Left renal cortex interstitium (tissue), 4 donors: ENCODE measurements at places on chromosomes 12 and 14.

- DNase-seq: no peak
Measured at GRCh38 chr12:4133029-4133428, 140.5 kb upstream of the CCND2 start.

- no peak for DNase-seq
Measured at GRCh38 chr12:95225645-95226212, 8.1 kb downstream of the VEZT start.

DNA sequence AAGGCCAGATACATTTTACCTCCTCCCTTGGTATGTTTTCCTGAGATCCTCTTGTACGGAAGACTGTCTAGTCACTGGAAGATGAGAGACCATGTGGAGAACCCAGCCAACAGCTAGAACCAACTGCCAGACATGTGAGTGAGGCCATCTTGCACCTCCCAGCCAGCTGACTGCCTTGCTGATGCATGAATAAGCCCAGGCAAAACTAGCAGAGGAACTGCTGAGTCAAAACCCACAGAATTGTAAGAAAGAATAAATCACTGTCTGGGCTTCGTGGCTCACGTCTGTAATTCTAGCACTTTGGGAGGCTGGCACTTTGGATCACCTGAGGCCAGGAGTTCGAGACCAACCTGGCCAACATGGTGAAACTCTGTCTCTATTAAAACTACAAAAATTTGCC lies 160.0 kb downstream of the TPH2 start:
- no peak for DNase-seq

DNA sequence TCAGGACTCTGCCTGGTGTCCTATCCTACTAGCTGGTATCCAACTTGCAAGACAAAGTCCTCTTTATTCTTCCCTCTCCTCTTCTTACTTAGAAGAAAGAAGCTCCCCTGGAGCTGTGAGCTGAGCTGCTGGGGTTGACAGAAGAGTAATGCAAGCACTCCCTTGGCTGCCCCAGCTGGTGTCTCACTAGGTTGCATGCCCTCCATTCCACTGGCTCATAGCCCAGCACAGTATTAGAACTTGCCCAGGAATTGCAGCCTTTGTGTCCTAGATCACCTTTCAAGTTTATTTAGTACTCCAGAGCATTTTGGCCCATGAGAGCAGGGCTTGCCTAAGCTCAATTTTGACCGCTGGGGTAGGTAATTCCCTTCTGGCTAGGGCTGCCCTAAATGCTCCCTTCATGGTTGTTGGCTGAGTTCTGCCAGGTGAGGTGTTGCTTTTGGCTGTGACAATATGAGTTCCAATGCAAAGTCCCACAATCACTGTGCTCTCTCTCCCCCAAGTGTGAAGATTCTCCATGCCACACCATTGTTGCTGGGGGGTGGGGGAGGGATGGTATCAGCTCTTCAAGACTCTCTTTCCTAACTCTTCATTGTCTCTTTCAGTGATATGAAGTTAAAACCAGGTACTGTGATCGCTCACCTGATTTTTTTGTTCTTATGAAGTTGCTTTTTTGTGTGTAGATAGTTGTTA lies 317.4 kb upstream of the DDHD1 start:
- DNase-seq: no peak

DNA sequence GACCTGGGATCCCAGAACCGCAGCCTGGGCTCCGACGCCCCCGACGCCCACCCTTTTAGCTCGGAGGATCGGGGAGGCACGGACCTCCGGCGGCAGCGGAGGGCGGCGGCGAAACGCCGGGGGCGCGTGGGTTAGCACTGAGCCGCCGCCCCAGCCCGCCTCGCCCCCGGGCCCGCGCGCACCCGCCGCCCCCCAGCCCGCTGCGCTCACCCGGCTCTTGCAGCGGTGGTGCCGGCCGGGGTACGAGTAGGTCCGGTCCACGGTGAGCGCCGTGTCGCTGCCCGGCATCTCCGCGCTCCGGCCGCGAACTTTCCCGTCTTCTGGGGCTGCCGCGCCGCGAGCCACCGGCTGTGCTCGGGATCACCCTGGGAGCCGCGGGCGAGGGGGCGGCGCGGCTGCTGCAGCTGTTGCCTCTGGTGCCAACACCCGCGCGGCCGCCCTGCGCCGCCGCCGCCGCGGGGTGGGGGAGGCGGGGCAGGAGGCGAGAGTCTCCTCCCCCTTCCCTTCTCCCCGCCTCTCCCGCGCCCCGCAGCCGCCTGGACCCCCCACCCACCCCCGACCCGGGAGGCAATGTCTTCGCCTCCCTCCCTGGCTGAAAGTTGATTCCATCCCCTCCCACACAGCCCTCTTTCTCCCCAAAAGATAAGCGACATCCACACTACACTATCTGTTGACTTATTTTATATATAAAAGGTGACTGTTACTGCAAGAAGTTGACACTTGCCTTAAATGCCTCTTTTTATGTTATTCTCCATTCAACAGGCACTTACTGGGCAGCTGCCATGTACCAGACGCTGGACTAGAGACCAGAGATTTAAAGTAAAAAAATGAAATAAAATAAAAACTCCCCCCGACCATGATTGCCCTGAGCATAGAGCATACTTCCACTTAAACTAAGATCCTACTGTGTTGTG lies at the start of gene TMCC3:
Gene TMCC3 (minus strand): TSS at position 415 of the 914 bp plus-strand sequence. CDS start 127 bp downstream, at position 288.
- DNase-seq: no peak

DNA sequence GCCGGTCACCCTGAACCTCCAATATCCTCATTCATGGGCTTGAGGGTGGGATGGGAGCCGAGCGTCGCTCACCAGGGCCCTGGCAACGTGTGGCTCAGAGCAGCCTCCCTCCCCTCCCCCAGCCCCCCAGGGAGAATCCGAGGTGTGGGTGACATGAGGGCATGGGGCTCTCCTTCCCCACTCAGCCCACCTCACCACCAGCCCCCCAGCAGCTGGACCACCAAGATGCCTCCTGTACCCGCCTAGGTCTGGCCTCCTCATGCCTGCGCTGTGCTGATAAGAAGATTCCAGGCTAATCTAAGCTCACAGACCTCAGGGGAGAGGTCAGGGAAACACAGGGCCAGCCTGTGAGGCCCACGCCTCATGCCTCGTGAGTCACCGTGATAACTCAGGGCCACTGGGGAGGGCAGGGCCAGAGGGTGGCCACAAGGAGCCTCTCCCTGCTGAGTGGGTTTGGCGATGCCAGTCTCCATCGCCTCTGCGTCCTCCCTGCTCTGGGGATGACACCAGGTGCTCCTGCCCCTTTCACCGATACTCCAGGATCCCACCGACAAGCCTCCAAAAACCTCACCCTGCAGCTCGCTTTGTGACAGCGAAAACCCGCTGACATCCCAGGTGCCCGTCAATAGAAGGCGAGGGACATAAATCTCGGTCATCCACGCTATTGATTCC lies 56.9 kb downstream of the TESC start:
- DNase-seq: no peak

DNA sequence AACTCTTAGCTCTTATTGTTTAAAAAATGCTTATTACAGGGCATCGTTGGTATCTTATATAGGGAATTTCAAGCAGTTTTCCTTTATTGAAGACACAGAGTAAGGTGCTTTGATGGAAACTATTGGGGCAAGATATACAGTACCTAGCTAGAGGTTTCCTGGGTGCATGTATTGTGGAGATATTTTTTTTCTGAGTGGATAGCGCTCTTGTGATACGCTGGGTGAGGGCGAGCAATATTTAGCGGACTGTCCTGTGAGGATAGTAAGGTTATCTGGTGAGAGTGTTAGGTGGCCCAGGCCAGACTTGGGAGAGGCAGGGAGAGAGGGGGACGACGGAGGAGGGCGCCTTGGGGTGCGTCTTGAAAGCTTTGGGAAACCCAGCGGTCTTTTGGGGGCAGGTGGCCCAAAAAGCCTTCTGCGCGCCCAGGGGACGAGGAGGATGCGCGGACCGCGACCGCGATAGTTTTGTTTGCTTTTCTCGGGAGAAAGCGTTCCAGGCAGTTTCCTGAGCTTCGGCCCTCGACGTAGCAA lies 596 bp upstream of the BICD1 start:
- DNase-seq: no peak

DNA sequence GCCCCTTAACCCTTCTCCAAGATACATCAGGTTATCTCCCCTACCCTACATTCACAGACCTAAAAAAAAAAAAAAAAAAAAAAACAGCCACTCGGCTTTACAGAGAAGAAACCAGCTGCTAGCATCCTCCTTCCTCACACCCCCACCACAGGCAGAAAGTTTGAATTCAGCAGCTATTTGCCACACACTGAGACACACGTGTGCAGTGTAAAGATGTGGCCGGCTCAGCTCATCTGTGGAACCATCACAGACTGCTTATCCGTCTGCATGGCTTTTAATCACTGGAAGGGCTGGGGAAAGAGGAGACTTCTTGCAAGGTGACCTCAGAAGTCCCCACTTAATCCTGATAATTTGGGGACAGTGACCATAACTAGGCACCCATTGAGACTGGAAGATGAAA lies 50.0 kb downstream of the VWF start:
- DNase-seq: no peak

DNA sequence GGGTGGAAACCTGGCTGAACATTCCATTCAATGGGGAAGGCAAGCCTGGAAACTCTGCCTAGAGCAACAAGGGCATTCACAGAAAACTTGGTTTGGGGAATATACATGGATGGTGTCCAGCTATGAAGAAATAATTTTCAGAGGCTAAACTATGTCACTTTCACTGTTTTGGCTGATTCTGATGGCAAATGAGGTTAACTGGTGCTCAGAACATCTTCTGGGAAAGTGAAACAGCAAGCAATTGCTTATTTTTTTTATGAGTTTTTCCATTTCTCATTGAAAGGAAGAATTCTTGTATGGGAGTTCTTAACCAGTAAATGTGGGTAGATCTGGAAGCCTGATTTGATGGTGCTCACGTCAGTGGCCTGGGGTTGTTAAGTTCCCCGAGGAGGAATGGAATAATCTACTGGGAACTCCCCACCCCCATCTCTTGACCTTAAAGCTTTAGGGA lies 132.8 kb upstream of the BTG1 start:
- DNase-seq: no peak

DNA sequence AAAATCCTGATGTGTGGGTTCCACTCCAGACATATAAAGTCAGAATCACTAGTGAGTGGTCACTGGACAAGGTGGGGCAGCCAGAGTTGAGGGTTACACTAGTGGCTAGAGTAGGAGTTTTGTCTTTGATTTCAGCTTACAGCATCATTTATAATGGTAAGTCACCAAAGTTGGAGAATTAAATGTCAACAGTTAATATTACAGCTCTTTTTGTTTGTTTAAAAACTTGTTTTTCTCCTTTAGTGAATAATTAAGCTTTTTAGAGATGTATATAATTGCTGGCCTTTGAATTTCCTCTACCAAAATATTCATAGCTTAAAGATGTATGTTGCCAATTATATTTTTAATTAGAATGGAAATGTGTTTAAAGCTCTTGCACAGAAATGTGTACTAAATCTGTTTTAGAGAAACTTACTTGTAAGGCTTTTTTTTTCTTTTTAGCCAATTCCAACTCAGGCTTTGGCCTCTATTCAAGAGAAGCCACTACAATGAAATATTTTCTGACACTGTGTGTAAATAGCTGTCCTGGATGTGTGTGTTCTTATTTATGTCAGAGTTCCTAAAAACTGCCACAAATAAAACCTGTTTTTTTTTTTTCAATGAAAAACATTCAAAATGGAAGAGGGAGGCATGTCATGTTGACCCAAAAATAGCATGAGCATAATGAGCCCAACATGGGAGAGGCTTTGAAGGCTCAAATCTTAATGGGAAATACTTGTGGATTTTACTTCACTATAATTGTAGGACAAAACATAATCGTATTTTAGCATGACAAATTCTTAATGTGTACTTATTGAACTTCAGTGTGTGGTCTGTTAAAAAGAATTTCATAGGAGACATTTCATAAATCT lies 92.2 kb downstream of the TBC1D30 start:
- no peak for DNase-seq

GRCh38 chr12:5498806-5499205 lies 66.9 kb downstream of the NTF3 start:
- DNase-seq: no peak
